ENCODE measurements at places on chromosomes 16 and 17. TPM values are rescaled to one million over a fixed set of nuclear protein-coding genes. Genes with fewer than 3 reads are reported as not detected.

Gene AKAP1
- 17.5 TPM for total RNA-seq

Gene LITAFD
- not detected for total RNA-seq

Gene SHISA6
- total RNA-seq: not detected

Gene SEZ6
- total RNA-seq: not detected

Gene GPR139
- not detected for total RNA-seq

Gene CES3
- not detected for total RNA-seq

Gene RGS11
- 3.9 TPM for total RNA-seq

Gene PKMYT1
- 12.9 TPM for total RNA-seq

Gene PRSS36
- not detected for total RNA-seq

Gene SLFN13
- total RNA-seq: 0.82 TPM

Gene EME1
- 2.7 TPM for total RNA-seq

Gene ZNF771
- total RNA-seq: 19.0 TPM

Gene KRT20
- not detected for total RNA-seq
